ENCODE measurements at places on chromosomes 6 and 20.

DNA sequence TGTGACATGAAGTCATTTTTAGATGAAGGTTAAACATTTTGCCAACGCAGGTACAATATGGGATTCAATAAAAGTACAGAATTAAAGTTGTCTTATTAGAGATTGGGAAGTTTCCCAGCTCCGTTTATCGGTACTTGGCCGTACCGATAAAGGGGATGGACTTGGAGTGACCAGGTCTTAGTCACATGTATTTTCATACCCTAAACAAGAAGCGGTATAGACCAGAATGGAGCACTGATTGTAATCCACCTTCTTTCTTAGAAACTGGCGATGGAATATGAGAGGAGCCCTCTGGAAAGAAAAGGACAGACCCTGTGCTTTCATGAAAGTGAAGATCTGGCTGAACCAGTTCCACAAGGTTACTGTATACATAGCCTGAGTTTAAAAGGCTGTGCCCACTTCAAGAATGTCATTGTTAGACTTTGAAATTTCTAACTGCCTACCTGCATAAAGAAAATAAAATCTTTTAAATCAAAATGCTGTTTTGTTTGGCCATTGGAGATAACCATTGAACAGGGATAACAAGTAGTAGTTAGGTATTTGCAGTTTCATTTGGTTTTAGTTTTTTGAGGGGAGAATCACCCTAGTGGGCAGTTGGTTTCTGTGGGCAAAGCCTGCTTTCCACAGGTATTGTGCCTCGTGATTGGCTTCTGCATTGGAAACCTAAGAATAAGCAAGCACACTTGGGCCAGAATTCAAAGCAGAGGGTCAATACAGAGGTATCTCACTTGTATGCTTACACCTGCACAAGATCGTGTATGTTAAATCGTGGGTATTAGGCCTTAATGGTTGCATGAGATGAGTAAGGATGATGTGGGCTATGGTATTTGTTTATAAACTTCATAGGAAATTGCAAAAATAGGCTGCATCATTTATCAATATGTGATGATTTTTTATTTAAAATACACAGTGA, 11.2 kb upstream of the ZNFX1 start:
- no peak for DNase-seq

- DNase-seq = peak; percentile 39
Observed at GRCh38 chr6:21200134-21200870, 393.2 kb upstream of the SOX4 start.

DNA sequence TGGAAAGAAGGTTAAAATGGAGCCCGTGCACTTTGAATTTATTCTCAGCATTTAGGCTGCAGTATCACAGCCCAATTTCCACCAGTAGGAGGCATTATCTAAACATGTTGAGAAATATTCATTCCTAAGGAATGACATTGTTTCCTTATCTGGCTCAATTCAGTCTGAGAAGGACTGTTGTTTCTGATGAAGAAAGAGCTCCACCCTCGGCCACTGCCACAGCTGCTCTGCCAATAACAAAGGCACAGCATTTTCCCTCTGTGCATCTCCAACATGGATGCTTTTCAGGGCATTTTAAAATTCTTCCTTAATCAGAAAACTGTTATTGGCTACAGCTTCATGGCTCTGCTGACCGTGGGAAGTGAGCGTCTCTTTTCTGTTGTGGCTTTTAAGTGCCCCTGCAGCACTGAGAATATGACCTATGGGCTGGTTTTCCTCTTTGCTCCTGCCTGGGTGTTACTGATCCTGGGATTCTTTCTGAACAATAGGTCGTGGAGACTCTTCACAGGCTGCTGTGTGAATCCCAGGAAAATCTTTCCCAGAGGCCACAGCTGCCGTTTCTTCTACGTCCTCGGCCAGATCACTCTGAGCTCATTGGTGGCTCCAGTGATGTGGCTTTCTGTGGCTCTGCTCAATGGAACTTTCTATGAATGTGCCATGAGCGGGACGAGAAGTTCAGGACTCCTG, at the start of gene CALHM5:
Gene CALHM5, plus strand, starts transcription at position 216 of the 687 bp plus-strand sequence. Its CDS starts 58 bp downstream, at position 274.
- DNase-seq = no peak

DNA sequence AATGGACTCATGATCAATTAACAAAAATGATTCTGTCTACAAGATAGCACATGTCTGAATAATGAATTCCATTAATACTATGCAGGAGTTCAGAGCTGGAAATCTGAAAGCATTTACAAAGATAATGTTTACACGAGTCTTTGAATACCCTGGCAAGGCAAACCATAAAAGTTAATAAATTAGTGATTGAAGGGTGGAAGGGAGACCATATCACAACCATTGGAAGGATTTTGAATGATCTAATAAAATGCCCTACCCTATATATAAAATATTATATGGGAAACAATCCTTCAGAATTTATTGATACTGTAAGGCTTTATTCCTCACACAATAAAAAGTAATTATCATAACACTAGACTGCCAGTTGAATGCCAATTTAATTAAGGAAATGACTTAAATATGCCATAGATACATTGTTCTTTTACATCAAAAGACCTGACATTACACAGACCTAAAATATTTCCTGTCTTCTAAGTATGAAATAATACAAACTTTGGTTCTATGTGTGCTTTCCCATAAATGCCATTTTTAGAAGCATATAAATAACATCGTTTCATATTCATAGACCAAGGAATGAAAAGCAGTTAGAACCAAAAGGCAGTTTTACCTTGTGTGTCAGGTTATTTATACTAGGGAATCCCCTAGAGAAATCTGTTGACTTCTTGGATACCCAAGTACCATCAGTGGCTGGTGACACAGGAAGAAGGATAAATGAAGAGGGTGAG, 249.2 kb upstream of the MARCKS start:
- no peak for DNase-seq

GRCh38 chr6:55664591-55665587, 85.9 kb upstream of the HMGCLL1 start:
- DNase-seq = no peak

DNA sequence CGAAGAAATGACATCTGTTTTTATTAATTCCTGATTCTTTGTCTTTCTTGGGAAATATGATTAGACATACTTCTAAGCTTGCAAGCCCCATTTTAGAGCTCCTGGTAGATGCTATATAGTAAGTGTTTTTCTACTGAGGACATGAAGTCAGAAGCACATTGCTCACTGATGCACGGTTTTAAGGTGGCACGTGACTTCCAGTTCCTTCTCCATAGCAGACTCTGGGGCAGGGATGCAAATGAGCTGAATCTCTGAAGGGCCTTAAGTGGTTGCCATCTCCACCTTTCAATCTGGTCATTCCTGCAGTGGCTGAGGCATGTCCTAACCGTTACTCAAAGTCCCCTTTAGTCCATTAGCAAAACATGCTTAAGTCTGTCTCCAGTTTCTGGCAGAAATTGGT, 421.2 kb upstream of the HTR1E start:
- no peak for DNase-seq

DNA sequence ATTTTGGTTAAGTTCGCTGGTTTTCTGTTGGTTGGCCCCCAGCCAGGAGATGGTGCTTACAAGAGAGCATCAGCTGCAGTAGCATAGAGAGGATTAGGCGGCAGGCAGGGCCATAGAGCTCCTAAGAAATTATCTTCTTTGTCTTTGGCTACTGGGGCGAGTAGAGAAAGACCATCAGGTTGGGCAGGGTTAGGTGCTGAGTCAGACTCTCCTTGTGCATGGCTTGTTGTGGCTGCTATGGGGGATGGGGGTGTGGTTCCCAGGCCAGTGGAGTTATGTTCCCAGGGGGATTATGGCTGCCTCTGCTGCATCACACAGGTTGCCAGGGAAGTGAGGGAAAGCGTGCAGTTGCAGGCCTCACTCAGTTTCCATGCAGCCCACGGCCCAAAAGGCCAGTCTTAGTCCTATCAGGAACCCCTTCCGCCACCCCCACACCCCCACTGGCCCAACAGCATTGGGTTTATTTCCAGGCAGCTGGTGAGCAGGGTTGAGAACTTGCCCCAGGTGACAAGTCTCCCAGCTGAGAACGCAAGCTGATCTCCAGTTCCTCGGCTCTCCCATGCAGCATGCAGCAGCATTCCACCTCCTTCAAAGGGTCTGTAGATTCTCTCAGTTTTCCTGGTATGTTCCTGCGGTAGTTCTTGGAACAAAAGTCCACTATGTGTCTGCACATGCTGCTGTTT, 243.7 kb downstream of the UTRN start:
- peak; percentile 34 for DNase-seq

DNA sequence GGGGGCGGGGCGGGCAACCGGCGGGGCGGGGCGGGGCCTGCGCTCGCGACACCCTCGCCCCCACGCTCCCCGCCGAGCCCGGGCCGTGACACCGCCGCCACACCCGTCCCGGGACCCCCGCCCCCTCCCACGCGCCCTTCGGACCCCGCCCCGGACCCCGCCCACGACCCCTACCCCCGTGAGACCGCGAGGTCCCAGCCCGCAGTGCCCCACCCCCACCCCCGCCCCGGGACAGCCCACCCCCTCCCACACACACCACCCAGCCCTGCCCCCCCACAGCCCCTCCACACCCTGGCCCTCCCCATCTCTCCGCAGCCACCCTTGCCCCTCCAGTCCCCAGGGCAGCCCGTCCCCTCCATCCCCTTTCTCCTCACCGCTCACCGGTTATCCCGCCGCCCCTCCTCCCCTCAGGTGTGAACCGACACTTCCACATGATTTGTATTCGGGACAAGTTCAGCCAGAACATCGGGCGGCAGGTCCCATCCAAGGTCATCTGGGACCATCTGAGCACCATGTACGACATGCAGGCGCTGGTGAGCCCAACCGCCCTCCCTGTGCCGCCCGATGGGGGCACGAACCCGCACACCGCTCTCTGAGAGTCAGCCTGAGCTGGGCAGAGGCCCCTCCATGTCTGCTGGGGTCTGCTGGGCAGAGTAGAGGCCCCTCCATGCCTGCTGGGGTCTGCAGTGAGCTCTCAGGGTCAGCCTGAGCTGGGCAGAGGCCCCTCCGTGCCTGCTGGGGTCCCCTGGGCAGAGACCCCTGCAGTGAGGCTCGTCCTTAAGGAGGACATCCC, 622 bp downstream of the MRGBP start:
- peak; percentile 21 for DNase-seq

- no peak for DNase-seq
Observed at GRCh38 chr20:2559279-2559626, 22.9 kb downstream of the TMC2 start.

DNA sequence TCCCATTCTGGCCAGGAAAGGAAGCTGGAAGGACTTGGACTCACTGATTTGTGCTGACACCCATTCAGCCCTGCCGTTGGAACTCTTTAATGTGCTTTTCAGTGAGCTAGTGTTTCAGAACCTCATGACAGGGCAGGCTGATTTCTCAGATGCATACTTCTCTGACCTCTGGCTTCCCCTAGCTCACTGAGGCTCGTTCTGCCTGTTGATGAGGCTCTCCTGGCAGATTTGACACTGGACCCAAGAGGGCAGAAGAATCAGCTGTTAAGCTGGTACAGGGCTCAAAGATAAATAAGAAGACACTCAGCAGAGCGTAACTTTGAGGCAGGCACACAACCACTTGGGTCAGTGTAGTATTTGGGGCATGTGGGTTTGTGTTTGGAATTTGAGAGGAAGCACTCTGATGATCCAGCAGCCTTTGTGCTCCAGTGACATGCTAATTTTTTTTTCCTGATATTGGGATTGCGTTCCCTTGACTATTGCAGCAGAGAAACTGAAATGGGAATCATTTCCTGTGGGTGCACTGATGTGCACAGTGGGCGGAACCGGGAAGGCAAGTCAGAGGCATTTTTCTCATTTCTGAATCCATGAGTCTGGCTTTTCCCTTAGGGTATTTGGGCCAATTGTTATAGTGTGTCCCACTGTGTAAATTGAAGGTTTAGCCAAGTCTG, 80.2 kb downstream of the CARMIL1 start:
- peak; percentile 21 for DNase-seq

- DNase-seq = no peak
Observed at GRCh38 chr6:165968408-165968807, 199.2 kb downstream of the TBXT start.

DNA sequence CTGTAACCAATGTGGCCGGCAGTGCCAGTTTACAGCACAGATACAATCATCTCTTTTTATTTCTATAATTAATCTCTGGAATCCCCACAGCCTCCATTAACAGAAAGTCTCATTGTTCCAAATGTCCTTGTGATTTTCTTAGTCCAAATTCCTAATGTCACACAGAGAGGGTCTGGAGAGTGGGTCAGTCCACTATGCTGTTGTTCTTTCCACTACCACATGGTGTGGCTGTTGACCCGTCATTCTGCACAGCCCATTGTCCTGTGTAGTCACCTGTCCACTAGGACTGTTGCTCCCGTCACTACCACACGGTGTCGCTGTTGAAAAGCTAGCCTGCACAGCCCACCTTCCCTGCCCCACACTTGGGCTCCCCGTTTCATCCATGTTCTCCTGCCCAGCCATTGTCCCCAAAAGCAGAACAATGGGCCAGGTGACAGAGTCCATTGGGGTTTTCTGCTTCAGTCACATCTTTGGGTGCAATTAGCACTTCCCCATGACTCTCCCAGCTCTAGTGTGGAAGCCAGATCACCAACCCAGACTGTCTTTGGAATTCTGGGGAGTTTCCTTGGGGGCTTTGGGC, 8.6 kb upstream of the LBP start:
- DNase-seq = no peak

- DNase-seq = no peak
Observed at GRCh38 chr6:74745670-74746069, 460.2 kb downstream of the COL12A1 start.

DNA sequence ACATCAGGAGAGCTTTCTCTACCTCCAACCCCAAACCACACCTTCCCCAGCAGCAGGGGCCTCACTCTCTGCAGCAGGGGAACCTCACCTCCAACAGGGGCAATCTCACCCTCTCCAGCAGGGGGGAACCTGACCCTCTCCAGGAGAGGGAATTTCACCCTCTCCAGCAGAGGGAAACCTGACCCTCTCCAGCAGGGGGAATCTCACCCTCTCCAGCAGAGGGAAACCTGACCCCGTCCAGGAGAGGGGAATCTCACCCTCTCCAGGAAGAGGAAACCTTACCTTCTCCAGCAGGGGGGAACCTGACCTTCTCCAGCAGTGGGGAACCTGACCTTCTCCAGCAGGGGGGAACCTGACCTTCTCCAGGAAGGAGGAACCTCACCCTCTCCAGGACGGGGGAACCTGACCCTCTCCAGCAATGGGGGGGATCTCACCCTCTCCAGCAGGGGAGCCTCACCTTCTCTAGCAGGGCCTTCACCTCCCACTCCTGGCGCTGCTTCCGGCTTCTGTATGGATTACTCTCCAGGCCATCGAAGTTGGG, 3.1 kb downstream of the B3GALT4 start:
- DNase-seq = no peak

DNA sequence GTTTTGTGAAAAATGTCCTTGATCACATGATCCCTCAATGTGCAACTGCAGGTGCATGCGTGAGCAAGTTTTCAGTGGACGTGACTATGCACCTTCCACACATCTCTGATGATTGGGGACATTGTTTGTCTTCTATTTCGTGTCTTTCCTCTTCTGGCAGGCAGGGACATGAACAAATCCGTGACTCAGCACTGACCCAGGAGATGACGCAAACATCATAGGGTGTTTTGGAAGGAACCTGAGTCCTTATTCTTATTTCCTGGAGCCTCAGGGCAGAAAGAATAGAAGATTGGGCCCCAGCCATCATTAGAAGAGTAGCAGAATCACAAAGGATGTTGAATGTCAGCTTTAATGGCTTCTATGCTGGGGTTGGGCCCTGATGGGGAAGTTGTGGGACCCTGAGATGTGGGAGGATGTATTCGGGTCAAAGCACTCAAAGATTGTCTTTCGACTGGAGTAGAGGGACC, 11.9 kb upstream of the SIRPD start:
- no peak for DNase-seq
